Stimulated activated CD8-positive, alpha-beta memory T cell treated with anti-CD3 and anti-CD28 coated beads, Interleukin-15, amount 100 ng/mL, for 4 hours (primary cell): ENCODE measurements at places on chromosomes 3 and 15.

DNA sequence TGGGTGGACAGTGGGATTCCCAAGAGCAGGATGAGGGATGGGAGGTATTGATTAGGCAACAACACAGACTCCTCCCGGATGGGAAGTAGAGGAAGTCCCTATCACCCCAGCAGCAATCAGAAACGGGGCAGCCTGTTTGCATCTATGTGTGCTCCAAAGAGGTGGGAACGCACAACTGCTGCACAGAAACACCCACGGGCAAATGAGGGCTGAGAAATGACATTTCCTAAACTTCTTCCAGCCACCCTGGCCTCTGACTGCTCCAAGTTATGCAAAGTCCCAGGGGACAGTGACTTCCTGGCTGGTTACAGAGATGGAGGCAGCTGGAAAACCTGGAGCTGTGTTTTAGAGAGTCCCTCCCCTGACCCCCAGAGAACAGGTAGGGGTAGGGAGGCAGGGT is 42.6 kb downstream of the HCN4 start:
- no peak for DNase-seq

GRCh38 chr3:149368201-149368673 is 9.2 kb downstream of the TM4SF1 start:
- DNase-seq: no peak

DNA sequence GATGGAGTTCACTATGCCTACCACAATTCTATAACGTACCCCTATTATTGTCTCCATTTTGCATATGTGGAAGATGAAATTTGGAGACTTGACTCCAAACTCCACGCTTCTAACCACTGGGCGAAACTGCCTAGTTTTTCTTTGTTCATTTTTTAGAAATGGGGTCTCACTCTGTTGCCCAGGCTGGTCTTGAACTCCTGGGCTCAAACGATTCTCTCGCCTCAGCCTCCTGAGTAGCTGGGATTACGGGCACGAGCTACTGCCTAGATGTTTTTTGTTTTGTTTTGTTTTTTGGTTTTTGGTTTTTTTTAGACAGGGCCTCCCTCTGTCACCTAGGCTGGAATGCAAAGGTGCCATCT is 584 bp upstream of the RPL32 start:
- DNase-seq: no peak

DNA sequence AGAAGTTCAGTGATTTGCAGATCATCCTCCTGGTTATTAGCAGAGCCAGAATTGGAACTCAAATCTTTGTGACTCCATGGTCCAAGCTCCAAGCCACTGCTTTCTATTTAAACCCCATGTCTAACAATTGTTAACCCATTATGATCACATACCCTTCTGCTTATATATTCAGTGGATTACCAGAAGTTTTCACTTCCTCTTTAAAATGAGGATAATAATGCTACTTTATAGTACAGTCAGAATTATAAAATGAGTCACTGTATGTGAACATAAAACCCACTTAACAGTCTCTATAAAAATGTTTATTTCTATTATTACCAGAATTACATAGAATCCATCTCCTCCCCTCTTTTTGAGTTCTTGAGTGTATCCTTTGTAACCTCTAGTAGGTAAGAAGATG is 550.7 kb upstream of the DPPA4 start:
- no peak for DNase-seq

DNA sequence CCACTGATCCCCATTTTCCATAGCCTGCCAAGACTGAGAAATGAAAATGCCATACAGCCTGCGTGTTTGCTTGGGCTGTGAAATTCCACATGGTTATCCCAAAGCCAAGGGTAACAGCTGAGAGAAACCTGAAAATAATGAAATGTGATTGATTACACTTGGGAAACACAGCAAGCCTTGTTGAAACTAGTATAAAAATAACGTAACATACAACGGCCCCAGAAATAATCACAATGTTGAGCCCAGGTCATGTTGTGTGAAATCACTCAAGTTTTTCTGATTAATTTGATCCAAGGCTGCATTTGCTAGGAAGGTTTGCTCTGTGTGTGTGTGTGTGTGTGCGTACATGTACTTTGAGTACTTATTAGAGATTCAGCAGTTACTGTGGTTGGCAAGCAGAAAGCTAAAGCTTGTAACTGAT is 269.0 kb downstream of the OXSM start:
- DNase-seq: no peak

- DNase-seq: no peak
Measured at GRCh38 chr3:21691036-21691435, 60.0 kb downstream of the ZNF385D start.

DNA sequence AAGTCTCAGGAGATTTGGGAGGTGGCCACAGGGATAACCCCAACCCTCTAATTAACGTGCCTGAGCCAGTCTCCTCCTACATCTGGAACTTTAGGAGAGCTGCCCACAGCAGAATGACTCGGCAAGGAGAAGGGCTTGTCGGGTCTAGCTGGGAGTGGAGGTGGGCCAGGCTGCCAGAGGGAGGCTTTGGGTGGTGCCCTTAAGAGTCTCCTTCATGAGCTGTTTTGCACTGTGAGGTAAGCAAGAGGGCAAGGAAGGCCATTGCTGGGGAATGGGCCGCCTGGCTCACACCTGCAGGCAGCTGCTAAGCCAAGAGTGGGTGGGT is 3.6 kb upstream of the TNK2 start:
- DNase-seq: no peak

DNA sequence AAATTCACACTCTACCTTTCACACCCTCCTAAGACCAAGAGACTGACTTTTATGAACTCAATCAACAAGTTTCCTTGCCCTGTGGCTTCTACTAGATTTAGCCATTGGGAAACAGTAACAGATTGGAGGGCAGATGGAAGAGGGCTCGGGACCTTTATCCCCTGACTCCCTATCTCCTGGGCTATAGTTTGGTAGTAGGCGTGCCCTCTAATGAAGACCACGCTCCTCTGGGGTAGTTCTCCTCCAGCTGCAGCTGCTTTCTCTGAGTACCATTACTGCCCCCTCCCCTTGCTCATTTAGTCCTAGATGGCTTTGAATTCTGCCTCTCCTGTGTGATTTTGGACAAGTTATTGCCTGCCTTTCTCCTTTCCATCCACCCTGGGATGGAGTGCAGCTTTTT is 33.3 kb downstream of the FMN1 start:
- no peak for DNase-seq

DNA sequence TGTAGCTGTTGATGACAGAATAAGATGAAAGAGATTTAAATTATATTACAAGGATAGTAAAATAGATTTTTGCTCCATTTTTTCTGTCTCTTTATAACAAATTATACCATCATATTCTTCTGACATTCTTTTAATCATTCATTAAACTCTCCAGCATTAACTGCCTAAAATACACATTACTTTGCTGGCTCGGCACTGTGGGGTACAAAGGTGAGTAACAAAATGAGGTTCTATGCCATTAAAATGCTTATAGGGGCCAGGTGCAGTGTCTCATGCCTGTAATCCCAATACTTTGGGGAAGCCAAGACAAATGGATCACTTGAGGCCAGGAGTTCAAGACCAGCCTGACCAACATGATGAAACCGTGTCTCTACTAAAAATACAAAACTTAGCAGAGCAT is 81.5 kb downstream of the ULK4 start:
- no peak for DNase-seq
